Osteoblast (primary cell): ENCODE measurements at places on chromosomes 1 and 21. TPM values are rescaled to one million over a fixed set of nuclear protein-coding genes. Genes with fewer than 3 reads are reported as not detected.

DNA sequence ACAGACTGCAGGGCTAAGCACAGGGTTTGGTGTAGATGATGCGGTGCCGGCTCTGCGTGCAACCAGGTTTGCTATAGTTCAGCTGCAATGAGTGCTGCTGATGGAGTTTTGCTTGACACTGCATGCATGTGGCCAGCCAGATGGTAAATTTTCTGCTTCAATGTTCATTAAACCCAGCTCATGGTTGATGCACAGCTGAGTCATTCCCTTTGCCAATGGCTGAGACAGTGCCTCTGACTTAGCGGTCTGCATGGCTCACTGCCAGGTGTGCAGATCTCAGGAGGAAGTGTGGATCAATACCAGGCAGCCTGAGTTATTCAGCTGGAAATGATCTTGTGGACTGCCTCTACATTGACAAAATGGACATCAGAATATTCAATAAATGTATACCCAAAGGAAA lies 172.7 kb upstream of the ZP4 start:
- no peak for DNase-seq

The ZNF683 gene
- total RNA-seq, result not detected in 2 replicates

The FTCD gene
- 0.29 and 0.36 TPM in 2 replicates for total RNA-seq

GRCh38 chr1:34779962-34780361 lies 1.1 kb upstream of the GJB3 start:
- DNase-seq, result peak; percentile 48

- DNase-seq, result no peak
Measured at GRCh38 chr1:86795316-86795715, 90.9 kb downstream of the SH3GLB1 start.

DNA sequence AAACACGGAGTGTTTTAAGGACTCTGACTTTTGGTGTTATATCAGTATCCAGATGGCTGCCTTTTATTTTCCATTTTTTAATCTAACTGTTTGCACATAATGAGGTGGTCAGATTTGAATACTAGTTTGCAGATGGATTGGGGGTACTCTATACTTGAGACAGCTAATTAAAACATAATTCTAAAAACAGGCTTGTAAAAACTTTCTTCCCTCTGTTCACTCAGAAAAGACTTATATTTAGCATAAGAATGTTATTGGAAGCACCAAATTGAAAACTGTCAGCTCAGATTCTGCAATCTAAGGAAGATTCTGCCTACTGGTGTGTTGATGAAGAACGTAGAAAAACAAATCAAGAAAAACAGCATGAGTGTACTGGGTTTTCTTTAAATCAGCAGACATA lies 44.0 kb upstream of the NRIP1 start:
- DNase-seq, result no peak

The FLG2 gene
- total RNA-seq, result not detected in 2 replicates

GRCh38 chr1:18907021-18907916 lies 4.9 kb upstream of the ALDH4A1 start:
- peak; percentile 96 for DNase-seq

DNA sequence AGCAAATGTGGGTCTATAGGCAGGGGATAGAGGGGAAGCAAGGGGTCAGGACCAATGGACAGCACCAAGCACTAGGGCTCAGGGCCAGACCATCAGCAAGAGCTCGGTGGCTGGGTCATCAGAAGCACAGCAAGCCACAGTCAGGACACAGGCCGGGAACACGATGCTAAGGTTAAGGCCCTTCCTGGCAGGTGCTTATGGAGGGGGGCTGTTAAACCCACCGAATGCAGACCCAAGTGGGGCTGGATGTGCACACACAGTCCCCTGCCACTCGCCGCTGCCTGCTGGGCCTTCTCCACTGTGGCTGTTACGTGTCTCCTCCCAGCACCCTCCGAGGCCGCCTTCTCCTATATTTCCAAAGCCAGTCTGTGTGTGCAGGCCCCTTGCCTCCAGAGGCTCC lies 220.1 kb downstream of the TOMM20 start:
- no peak for DNase-seq

DNA sequence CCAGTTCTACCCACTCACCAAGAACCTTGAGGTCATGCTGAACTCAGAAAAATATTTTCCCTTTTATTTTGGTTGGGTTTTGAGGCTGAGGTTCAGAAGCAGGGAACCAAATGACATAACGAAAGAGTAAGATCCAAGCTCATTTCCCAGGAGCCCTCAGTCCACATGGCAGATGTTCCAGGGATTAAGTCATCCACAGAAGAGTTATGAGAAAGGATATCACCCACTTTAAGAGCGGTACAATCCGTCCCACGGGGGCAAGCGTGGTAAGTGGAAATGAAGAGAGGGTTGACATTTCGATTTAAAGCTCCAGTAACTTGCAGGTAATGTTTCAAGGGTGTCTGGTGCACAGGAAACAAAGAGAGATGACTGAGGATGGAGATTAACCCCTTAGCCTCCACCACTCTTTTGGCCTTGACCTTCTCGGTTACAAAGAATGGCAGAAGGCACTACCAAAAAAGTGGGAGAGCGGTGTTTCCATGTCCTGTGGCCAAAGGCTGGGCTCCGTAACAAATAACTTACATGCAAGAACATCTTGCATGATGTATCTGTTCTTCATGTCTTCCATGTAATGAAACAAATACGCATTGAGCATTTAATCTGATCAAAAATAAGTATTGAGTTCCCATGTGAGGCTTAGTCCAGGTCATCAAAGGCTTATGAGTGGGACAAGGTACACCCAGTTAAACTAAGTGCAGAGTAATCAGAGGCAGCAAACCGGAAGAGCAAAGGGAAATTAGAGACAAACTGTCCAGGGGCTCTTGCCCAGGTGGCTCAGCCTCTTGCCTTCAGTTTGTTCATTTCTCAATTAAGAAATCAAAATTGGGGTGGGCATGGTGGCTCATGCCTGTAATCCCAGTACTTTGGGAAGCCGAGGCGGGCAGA lies 241.4 kb downstream of the TOMM20 start:
- DNase-seq, result no peak

The FCMR gene
- 0.29 TPM in 1 of 2 replicates, not detected in the other for total RNA-seq

- peak; percentile 13 for DNase-seq
Measured at GRCh38 chr1:36971852-36972618, 62.3 kb downstream of the GRIK3 start.

DNA sequence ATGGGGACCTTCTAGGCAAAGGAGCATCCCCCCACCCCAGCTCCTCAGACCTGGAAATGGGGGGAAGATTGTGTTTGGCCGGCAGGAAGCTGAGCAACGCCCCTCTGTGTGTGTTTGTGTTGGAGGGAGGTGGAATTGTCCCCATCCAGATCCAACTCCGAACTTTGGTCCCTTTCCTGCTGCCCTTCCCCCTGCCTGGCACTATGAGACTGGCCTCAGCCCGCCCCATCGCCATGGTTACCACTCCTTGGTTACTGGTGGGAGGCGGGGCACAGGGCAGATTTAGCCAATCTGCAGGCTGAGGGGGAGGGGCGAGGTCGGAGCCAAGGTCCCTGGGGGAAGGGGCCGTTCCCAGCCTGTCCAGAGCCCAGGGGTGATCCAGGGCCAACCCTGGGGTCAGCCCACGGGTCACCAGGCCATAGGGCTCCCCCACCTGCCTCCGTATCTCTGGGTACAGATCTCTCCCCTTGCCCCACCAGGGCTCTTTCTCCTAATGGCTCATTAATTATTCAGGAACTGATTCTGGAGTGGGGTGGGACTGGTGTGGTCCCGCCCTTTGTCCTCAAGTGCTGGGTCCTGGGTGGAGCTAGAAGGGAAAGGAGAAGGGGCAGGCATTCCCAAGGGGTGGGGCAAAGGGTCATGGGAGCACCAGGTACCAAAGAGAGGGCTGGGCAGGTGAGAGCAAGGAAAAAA lies 15.2 kb downstream of the PTPRF start:
- peak; percentile 87 for DNase-seq

DNA sequence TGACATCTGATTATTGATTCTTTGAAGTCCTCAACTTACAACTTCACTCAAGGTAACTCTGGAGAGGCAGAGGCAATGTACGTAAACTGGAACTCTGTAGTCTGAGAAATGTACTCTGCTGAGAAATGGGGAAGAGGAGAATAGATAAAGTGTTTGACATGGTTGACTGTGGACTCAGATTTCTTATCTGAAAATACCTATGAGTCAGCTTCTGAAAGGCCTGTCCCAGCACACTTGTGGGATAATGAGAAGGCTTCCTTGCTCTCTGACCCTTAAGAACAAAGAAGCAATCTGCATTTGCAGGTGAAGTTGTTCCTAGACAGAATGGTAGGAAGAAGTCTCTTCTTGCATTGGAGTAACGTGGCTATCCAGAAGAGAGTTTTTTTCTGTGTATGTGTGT lies 1573.5 kb downstream of the BRINP3 start:
- DNase-seq, result no peak

The OR2L13 gene
- total RNA-seq, result under 0.01 TPM in 1 of 2 replicates, not detected in the other

DNA sequence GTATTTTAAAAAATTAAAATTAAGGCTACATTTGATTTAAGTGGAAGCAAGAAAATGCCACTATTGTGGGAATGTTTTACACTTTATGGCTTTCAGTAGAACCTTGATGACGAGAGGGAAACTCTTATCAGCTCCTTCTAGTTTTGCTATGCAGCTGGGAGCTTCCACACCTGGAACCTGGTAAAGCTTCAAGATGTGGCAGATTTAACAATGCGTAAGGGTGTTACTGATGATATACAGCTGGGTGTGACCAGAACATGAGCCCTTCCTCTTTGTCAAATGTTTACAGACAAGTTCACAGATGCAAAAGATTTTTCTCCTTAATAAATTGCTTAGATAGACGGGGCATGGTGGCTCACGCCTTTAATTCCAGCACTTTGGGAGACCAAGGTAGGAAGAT lies 20.3 kb downstream of the TTC13 start:
- no peak for DNase-seq

- no peak for DNase-seq
Measured at GRCh38 chr1:58502519-58502918, 44.0 kb downstream of the OMA1 start.

The LY9 gene
- not detected in 2 replicates for total RNA-seq

DNA sequence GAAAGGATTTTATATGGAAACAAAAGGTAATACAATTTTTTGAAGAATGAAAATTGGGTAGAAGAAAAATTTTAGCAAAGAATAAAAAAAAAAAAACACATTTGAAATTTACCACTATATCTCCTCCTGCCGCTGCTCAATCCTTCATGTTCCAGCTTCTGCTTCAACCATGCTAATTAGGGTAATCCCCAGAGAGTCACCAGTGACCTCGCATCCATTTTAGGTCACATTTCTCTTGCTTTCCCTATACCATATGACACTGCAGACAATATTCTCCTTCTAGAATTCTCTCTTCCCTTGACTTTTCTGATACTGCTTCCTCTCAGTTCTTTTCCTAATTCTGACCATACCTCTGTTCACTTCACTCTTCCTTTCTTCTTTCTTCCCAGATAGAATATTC lies 237.1 kb downstream of the USH2A start:
- DNase-seq, result no peak

GRCh38 chr1:114554577-114554976 lies 26.8 kb downstream of the BCAS2 start:
- no peak for DNase-seq

The C1orf185 gene
- total RNA-seq, result not detected in 2 replicates

GRCh38 chr1:111441573-111442192 lies 7.4 kb downstream of the WDR77 start:
- DNase-seq, result peak; percentile 34

The MNDA gene
- under 0.01 TPM in 1 of 2 replicates, not detected in the other for total RNA-seq

DNA sequence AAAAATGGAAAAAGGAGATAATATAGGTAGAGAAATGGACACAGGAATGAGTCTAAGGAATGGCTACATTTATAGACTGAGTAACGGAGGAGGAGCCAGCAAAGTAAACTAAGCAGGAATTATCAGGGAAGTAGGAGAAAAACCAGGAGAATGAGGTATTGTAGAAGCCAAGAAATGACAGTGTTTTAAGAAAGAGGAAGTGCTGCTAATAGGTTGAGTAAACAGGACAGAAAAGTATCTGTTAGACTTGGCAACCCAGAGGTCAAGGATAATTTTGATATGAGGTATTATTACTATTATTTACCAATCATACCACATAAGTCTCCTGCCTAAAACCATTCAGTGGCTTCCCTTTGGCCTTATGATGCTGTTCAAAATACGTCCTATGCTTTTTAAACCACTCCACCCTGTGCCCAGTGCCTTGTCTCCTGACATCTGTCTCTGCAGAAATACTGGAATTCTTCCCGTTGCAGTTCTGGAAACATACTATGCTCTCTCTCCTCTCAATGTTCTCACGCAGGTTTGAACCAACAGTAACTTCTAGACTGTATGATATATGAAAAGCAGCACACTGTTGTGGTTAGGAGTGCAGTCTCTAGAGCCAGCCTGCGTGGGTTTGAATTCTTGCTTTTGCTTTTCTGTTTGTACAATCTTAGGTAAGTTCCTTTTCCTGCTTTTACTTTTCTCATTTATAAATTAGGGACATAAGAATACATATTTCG lies 24.6 kb upstream of the NEK7 start:
- no peak for DNase-seq

DNA sequence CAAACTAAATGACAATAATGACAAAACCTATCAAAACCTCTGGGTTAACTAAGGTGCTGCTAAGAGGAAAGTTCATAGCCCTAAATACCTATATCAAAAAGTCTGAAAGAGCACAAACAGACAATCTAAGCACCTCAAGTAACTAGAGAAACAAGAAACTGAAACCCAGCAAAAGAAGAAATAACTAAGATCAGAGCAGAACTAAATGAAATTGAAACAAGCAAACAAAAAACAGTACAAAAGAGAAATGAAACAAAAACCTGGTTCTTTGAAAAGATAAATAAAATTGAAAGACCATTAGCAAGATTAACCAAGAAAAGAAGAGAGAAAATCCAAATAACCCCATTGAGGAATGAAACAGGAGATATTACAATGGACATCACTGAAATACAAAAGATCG lies 44.8 kb upstream of the KIAA0040 start:
- no peak for DNase-seq

DNA sequence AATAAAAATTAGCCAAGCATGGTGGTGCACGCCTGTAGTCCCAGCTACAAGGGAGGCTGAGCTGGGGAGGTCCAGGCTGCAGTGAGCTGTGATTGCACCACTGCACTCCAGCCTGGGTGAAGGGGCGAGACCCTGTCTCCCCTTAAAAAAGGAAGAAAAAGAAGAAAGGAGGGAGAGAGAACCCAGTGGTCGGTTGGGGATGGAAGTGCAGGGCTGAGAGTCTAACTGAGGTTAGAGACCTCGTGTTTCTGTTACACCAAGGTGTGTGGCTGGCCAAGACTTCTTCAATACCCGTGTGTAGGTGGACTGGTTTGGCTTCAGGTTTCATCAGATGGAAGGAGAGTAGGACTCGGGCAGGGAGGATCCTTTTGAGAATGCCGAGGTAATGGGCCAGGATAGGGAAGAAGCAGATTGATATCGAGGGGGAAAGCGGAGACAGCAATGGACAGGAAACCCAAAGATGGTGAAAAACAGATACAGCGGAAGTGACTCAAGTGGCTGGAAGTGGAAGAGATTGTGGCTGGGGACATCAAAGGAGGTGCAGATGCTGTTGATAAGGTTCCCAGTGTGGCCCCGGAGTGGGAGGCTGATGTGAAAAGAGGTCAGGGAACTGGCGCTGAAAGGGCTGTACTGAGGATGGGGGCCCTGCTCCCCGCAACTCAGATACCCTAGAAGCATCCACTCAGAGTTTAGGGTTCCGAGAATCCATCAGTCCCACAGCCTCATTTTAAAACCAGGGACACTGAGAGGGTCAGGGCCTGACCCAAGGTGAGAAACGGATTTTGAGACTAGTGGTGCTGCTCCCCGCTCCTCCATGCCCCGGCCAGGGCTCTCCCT lies 681 bp upstream of the UBXN10 start:
- no peak for DNase-seq

The COA6 gene
- total RNA-seq, result 11.8 and 20.3 TPM in 2 replicates

- DNase-seq, result no peak
Measured at GRCh38 chr1:162070094-162070748, 730 bp downstream of the NOS1AP start.
